MG63 (cell line): ENCODE measurements at places on chromosomes 13 and 19. TPM values are rescaled to one million over a fixed set of nuclear protein-coding genes. Genes with fewer than 3 reads are reported as not detected.
A peak's percentile ranks its signal among the peaks of the same experiment; 100 is the strongest.

UBE2M gene
- total RNA-seq: 132 and 239 TPM in 2 replicates

PRR36 gene
- total RNA-seq: not detected in 2 replicates

YJEFN3 gene
- 3.1 and 4.8 TPM in 2 replicates for total RNA-seq

DNA sequence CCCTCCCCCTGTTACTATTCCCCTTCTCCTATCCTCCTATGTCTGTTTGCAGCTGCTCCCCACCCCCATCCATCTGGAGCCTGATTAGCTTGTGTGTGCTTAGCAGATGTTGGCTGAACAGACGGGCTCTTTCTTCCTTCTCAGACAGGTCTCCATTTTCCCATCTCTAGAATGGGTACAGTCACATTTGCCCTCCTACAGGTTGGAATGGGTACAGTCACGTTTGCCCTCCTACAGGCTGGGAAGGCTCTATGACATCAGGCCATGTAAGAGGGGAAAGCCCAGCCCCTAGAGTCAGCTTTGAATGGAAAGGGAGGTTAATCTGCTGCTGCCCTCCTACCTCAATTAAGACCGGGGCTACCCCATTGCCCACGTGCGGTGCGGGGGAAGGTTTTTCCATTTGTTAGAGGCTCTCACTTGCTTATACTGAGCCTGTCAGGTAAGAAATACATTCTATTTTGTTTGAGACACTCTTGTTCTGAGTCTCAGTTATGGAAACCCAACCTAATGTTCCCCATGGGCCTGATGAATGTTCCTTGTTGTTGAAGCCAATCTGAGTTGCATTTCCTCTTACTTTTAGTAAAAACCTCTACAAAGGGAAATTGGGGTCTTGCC lies 2.2 kb upstream of the CLEC17A start:
- DNase-seq: no peak

- DNase-seq: peak; percentile 92
These were observed 75.1 kb downstream of the GNG7 start for GRCh38 chr19:2627319-2627829.
